Astrocyte of the cerebellum (primary cell): ENCODE measurements at places on chromosomes 12 and 14.

DNA sequence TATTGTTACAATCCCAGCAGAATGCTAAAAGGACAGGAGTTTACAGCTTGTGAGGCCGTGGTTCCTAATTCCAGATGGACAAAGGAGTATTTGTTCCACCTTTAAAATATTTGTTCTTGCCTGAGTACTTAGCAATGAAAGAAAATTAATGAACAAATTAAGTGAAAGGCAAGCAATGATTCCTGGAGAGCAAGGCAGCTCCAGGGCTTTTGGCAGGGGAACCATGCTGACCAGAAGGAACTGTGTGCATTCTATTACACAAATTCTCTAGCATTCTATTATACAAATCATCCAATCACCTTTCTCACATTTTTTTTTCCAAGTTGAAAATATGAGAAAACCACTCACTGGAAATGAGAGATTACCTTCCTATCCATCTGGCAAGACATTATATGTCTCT is 1.8 kb upstream of the BMAL2 start:
- no peak for DNase-seq

DNA sequence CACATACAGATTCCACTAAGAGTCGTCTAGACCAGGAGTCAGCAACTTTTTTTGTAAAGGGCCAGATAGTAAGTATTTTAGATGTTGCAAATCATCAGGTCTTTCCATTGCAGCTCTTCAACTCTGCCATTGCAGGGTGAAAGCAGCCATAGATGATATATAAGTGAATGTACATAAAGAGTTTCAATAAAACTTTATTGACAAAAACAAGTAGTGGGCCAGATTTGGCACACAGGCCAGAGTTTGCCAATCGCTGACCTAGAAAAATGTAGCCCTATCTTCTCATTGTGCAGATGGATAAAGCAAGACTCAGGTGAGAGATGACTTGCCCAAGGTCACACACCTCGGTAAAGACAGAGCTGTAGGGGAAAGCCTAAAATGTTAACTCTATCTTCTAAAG is 474.7 kb downstream of the MED13L start:
- DNase-seq: no peak

- no peak for DNase-seq
Measured at GRCh38 chr14:63833728-63834127, 19.1 kb upstream of the SYNE2 start.

- no peak for DNase-seq
Measured at GRCh38 chr14:70904373-70904772, 2.9 kb upstream of the PCNX1 start.

- no peak for DNase-seq
Measured at GRCh38 chr12:60075091-60075490, 479.3 kb downstream of the SLC16A7 start.

GRCh38 chr14:64707661-64708060 is 3.4 kb downstream of the PLEKHG3 start:
- DNase-seq: peak; percentile 70

GRCh38 chr12:99231031-99231430 is 416.5 kb upstream of the GARIN6 start:
- DNase-seq: no peak

- DNase-seq: no peak
Measured at GRCh38 chr12:56161690-56162351, 3.7 kb downstream of the MYL6 start.
